Memory B cell (primary cell): ENCODE measurements at places on chromosomes 11 and 22.

DNA sequence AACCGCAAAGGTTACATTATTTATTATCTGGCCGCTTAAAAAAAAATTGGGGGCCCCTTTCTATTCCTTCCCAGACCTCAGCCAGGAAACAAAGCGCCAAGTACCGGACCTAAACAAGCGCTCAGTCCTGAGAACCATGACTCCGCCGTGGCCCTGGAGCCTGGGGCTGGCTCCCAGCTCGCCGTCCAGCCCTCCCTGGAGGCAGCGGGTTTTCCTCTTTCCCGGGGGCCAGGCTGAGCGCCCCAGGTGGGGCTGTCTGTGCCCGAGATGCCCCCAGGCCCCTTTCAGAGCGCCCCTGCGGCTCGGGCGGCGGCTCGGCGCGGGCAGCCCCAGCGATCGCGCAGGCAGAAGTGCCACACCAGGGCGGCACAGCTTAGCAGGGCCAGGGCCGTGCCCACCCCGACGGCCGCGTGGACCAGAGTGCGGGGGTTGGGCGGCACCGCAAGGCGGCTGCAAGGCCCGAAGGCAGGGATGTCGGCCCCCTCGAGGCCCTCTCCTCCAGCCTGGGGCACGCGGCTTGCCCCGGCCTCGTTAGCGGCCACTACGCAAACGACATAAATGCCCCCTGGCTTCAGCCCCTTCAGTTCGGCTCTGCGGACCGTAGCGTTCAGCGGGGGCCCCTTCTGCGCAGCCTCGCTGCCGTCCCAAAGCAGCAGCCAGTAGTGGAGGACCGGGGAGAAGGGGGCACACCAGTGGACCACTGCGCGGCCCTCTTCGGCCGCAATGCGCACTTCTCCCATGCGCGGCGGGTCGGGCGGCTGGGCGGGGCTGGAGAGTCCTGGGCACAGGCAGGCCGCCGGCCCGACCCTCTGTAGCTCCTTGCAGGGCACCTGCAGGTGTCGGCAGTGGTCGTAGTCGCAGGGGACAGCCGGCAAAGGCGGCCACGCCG lies 1.6 kb downstream of the LRRN4CL start:
- DNase-seq = no peak

GRCh38 chr11:9313648-9314290 lies 624 bp downstream of the TMEM41B start:
- no peak for DNase-seq

DNA sequence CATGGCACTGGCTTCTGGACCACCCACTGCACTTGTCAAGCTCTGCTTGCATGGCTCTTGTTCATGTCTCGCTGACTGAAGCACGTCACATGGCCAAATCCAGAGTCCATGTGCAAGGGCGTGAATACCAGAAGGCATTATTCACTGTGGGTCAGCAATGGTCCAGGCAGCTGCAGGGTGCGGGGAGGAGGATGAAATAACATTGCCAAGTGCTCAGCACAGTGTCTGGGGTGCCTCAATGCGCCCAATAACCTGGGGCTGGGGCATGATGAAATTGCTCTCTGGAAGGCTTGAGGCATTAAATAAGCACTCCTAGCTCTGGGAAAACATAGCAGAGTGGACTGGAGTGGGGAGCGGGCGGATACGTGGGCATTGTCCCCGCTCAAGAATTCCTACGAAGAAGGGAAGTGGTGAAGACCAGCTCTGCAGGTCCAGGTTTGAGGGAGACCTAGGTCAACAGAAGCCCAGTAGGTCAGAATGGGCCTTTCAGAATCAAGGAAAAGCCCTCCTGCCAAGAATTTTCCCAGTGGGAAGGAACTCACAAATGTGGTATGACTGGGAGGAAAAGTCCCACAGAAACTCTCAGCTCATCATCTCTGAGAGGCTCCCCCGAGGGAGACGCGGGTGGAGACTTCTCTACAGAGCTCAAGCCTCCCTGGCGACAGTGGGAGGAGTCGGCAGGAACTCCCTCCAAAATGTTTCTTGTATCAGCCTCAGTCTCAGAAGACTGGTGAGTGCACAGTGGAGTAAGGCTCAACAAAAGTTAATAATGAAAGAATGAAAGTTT lies 15.3 kb upstream of the ACCSL start:
- no peak for DNase-seq

DNA sequence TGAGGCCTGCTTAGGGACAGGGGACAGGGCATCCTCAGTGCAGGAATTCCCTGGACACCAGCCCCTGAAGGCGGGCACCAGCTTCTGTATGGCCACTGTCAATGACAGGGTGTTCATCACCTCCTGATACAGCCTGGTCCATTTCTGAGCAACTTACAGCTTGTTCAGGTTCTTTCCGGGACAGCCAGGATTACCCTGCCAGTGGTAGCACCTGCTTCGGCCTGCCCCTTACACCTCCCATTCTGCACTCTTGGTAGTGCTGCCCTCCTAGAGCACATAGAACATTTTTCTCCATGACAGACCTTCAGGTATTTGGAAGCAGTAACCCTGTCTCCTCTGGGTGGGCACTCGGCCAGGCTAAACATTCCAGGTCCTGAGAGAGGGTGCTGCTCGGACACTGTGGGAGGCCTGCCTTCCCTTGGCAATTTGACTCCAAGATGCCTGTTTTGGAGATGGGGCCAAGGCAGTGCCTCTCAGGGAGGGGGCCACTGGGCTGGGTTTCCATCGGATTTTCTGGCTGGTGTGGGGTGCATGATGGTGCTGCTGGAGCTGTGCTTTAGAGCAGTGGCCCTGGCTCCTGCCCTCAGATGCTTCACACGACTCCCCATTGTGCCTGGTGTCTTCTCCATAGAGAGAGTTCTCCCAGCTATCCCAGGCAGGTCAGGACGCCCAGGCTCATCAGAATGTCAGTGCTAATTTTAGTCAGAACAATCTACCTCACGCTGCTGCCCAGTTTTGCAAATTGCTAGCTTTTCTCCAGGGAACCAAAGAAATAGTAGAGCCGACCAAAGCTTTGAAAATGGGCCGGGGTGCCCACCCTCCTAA lies 1.2 kb downstream of the GAL3ST3 start:
- no peak for DNase-seq

DNA sequence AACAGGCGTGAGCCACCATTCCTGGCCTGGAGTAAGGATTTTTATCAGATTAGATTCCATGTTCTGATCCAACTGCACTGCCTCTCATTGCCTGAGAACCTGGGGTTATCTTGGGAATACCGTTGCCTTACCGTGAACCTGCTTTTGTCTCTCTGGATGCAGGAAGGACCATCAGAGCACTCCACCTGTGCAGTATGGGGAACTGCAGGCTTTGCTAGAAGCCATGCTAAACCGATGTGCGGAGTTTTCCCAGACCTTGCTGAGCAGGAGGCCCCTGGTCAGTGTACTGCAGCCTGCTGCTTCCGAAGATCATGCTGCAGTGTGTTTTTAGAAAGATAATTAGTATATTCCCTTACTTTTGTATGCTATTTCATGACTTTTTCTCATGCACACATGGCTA lies 43.6 kb downstream of the MEI1 start:
- DNase-seq = no peak

GRCh38 chr11:67368621-67369020 lies 4.8 kb downstream of the CLCF1 start:
- no peak for DNase-seq

- no peak for DNase-seq
These were observed 4.1 kb downstream of the TSPAN32 start for GRCh38 chr11:2305788-2306451.

DNA sequence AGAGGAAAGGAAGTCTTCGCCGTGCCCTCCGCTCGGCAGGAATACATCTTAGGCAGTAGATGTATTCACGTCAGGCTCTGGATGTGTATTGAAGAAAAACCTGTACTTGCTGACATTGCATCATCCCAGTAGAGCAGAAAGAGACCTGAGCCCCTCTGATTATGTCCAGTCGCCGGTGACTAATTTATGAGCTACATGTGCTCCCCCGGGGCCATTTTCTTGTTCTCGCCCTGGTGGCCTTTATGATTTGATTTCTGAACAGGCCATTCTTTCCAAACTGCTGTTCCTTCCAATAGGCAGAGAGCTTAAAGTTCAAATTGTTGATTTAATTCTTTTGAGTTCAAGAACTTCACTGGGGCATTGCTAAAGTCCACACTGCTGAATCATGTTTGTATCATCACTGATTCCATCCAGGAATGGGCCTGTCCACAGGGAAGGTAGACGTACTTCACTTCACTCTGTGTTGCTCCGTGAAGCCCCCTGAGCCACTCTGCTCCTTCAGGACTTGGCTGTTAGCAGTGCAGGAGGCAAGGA lies 137.3 kb upstream of the RASSF10 start:
- DNase-seq = no peak

GRCh38 chr11:76010051-76010450 lies 195.0 kb downstream of the UVRAG start:
- DNase-seq = no peak

GRCh38 chr22:27796829-27797519 lies 4.6 kb downstream of the MN1 start:
- no peak for DNase-seq

DNA sequence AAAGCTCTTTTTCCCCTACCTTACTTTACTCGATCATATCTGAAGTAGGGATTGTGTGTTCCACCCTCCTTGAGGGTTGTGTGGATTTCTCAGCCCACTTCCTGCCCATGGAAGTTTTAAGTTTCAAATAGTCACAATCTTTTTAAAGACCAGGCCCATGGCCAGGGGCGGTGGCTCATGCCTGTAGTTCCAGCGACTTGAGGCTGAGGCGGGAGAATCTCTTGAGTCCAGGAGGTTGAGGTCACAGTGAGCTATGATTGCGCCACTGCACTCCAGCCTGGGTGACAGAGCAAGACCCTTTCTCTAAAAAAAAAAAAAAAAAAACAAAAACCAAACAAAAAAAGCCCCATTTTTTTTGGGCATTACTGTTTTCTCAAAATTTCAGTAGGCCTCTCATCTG lies 36.3 kb upstream of the LRRC10B start:
- no peak for DNase-seq

- DNase-seq = no peak
These were observed 12.5 kb downstream of the VPS26B start for GRCh38 chr11:134236834-134237556.

GRCh38 chr11:123173040-123173855 lies 21.8 kb downstream of the CLMP start:
- DNase-seq = no peak

- no peak for DNase-seq
These were observed 1.3 kb downstream of the STARD10 start for GRCh38 chr11:72792437-72793021.

GRCh38 chr11:24295360-24295759 lies 201.5 kb upstream of the LUZP2 start:
- DNase-seq = no peak

DNA sequence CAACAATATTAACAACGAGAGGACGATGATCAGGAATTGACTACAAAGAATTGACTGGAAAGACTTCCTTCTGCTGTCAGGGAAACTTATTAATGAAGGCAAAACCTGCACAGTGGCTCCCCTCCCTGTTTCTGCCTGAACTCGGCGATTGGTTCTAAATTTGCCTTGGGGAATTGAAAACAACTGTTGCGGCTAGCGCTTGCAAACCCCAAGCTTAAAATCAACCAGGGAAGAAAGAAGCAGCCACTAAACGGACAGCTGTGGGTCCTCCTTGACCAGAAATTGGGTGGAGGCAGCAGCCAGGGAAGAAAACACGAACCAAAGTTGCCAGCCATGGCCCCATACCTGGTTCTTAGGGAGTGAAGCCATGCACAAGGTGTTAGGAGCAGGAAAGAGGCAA lies 383.5 kb upstream of the CADM1 start:
- DNase-seq = no peak

GRCh38 chr11:11218629-11218986 lies 134.4 kb downstream of the CSNK2A3 start:
- DNase-seq = no peak

- DNase-seq = no peak
These were observed 173.1 kb upstream of the API5 start for GRCh38 chr11:43138621-43139140.

DNA sequence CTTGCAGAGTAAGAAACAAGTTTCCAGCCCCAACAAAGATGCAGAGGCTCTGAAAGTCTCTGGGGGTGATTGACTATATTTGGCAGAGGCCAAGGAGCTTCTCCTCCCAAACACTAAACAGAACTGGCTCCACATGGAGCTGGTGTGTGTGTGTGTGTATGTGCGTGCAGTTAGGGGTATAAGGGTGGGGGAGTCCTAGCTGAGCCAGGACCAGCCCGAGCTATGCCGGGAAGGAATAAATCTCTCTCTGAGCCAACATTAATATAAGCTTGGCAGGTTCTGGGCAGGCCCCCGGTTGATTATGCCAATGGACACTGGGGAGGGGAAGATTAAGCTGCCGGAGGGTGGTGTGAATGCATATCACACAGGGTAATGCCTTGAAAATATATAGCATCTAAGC lies 324.2 kb downstream of the MIAT start:
- no peak for DNase-seq

- no peak for DNase-seq
These were observed 34.3 kb upstream of the MICAL2 start for GRCh38 chr11:12075822-12076821.

DNA sequence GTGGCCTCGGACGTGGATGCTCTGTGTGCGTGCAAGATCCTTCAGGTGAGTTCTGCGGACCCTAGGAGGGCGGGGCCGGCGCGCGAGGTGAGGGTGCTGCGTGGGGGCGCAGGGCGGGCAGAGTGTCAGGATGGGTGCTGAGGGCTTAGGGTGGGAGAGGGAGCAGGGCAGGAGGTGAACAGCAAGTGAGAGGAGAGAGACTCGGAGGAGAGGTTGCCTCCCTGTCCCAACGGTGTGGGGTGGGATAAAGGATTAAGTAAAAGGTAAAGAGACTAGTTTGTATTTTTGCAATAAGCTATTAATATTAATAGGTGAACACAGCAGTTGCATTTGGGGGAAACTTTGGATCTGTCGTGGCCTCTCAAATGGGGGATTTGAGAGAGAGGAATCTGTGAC lies 451 bp downstream of the CDC45 start:
- DNase-seq = no peak

- no peak for DNase-seq
These were observed 94.3 kb downstream of the ZNF280B start for GRCh38 chr22:22414266-22414665.

- no peak for DNase-seq
These were observed 4.2 kb upstream of the ANO1 start for GRCh38 chr11:70073871-70074371.
